ENCODE measurements at places on chromosomes 4 and X.

- DNase-seq = no peak
Observed at GRCh38 chr4:31408121-31408520, 688.0 kb downstream of the PCDH7 start.

DNA sequence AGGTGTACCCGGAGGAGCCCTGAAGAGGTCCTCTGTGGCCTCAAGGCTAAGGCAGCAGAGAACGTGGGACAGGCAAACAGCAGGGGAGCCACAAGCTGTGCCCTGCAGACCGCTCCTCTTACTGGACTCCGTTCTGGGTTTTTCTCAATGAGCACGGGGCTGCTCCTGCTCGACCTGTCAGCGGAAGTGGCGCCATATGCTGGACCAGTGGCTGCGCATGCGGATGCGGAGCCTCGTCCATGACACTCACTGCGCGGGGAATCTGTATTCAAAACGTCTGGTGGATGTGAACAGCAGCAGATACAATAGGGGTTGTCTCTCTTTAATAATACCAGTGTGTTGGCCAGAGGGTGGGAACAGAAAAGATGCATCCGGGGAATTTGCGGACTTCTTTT is 29.5 kb downstream of the REELD1 start:
- no peak for DNase-seq

DNA sequence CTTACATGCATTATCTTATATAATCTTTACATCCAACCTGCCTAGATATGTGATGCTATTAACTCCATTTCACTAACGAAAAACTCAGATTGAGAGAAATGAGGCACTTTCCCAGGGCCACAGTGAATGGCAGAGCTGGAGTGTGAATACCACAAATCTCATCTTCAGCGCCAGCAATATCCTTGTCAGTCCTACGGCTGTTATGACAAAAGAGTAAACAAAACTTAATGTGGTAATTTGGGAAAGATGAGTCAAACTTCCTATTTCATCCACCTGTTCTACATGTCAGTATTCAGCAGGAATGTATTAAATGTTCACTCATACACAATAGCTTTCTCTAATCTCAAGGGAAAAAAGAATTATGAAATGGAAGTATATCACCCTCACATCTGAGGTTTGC is 56.9 kb downstream of the FAT1 start:
- DNase-seq = no peak

DNA sequence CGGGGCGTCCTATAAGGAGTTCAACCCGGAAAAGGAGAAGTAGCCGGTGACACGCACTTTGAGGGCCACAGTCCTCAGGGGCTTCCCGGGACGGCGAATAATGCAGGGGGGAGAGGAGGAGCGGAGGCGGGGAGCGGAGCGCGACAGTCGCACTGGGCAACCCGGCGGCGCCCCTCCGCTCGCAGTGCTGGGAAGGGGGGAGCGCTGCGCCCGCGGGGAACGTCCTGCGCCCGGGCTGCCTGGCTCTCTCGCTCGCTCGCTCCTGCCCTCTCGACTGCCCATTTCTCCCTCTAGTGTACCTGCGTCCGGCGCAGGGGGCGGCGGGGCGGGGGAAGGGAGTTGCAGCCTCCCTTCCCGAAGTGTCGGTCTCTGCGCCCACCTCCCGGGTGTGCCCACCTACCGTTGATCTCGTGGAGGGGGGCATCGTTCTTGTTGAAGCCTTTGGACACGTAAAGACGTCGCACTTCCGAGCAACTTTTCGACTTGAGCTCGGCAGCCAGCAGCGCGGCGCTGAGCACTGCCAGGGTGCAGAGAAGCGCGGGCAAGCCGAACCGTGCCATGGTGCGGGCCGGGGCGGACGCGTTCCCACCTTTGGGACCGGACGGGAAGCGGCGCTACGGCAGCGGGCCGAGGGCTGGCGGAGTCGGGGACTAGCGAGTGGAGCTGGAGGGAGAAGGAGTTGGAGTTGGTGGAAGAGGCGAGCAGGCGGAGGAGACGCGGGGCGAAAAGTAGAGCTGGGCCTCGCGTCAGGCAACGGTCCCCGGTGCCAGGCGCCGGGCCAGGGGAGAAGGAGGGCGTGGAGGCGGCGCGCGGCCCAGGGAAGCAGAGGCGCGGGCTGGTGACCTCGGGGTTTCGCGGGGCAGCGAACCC is 648 bp downstream of the GPC4 start:
- no peak for DNase-seq

DNA sequence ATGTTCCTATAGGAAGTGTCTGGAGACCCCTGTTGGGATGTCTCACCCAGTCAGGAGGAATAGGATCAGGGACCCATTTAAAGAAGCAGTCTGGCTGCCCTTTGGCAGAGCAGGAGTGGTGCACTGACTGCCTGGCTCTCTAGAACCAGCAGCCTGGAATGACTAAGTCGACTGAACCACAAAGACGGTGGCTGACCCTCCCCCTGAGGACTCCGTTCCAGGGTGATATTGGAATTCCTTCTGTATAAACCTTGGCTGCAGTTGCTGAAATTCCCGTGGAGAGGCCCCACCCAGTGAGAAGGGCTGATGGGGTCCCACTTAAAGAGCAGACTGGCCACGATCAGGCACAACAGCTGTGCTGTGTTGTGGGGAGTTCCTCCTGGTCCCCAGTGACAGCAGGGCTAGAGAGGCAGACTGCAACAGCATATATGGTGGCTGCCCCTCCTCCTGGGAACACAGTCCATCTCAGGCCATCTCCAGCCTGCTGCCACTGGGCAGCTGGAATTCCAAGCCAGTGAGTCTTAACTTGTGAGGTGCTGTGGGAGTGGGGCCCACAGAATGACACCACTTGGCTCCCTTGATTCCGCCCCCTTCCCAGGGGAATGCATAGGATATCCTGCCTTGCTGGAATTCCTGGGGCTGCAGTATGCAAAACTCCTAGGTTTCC is 41.8 kb upstream of the RLIM start:
- no peak for DNase-seq

GRCh38 chr4:25903900-25904747 is 9.9 kb upstream of the SMIM20 start:
- no peak for DNase-seq

DNA sequence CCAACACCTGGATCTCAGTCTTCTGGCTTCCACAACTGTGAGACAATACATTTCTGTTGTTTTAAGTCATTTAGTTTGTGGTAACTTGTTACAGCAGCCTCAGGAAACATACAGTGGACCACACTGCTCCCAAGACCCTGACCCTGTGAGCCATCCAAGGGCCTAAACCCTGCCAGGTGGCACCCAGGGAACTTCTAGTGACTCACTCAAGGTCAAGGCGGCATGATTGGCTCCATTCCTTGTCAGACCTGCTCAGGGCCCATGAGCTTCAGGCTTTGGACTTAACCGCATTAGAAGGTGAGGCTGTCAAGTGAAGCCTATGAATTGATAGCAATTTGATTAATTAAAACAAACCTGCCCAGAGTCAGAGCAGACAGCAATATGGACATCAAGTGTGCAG is 165.7 kb upstream of the MAMLD1 start:
- DNase-seq = no peak

DNA sequence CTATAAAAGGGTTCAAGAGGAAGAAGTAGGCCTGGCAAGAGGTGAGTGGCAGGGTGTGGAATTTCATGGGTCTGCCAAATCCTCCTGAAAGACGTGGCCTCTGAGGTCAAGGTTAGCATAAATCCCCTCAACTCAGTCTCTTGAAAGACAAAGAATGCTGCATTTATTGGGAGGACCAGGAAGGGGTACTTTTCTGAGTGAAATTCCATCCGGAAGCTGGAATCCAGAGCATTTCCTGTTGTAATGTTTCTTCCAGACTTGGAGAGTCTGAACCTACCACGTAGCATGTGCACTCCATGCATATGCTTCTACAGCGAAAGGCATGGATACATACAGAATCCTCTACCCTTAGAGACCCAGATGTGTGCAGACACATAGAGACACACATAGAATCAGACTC is 13.4 kb upstream of the FGD1 start:
- DNase-seq = no peak

- no peak for DNase-seq
Observed at GRCh38 chr4:77376788-77377460, 219.9 kb downstream of the CCNG2 start.

DNA sequence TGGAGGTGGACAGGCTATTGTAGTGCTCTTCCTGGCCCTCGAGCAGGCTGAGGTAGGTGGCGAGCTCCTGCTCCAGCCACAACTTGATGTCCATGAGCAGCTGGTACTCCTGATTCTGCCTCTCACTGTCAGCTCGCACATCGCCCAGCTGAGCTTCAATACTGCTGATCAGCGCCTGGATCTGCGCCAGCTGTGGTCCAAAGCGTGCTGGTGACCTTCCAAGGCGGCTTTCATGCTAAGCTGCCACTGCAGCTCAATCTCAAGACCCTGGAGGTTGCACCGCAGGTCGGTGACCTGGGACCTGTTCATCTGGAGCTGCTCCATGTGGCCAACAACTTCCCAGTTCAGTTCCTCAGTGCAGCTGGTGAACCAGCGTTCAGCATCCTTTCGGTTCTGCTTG is 31.2 kb downstream of the LRIT3 start:
- DNase-seq = no peak

DNA sequence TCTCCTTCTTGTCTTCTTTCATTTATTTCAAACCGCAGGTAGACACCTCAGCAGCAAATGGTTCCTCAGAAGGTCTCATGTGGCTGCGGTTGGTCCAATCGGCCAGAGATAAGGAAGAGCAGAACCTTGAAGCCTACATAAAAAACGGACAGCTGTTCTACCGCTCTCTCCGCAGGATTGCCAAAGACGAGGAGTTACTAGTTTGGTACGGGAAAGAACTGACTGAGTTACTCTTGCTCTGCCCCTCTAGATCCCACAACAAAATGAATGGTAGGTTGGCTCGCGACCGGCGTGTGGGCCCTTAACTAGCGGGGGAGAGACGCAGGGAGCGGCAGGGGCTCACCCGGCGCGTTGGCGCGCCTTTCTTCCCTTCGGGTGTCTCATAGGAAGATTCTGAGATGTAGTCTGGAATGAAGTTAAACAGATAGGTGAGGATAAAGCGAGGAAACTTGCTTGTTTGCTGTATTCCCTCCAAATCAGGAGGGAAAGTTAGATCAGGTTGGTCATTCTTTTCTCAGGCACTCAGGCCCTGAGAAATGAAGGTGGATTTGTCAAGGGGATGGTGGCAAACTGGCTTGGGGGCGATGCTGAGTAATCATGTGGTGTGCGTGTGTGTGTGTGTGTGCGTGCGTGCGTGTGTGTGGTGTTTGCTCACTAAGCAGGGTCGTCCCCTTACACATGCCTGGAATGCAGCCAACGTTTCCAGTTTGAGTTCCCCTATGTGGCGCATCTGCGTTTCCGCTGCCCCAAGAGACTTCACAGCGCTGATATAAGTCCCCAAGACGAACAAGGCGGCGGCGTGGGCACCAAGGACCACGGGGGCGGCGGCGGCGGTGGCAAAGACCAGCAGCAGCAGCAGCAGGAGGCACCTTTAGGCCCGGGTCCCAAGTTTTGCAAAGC is 4.2 kb downstream of the PRDM8 start:
- DNase-seq = no peak

- no peak for DNase-seq
Observed at GRCh38 chrX:28010875-28011274, 29.6 kb upstream of the DCAF8L1 start.

DNA sequence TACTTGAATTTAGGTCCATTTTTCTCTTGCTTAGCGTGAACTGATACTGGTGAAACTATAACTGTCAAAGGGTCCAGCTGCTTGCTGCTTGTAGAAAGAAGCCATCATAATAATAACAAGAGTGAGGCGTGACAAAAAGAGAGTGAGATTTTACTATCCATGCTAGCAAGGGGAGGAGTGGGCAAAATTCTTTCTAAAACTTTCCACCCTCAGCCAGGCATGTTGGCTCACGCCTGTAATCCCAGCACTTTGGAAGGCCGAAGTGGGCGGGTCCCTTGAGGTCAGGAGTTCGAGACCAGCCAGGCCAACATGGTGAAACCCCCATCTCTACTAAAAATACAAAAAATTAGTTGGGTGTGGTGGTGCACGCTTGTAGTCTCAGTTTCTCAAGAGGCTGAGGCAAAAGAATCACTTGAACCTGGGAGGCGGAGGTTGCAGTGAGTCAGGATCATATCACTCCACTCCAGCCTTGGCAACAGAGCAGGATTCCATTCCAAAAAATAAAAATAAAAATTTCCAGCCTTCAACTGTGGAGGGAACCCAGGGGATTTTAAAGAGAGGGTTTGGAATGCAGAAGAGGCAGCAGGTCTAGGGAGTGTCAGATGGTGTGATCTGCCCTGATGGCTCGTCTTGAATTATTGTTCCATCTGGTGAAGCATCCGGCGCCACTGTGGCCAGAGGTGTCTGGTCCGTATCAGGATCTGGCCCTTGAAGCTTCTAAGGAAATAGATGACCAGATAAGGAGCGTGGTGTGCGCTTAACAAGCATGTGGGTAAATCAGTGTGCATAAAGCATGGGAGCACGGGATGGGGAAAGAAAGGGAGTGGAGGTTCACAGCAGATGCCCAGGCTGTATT is 51.8 kb downstream of the LRP2BP start:
- no peak for DNase-seq

- no peak for DNase-seq
Observed at GRCh38 chr4:70721747-70722146, at the start of gene RUFY3. Gene RUFY3, plus strand, starts transcription at chr4:70721964. Its CDS starts 610 bp downstream, at chr4:70722574.

- no peak for DNase-seq
Observed at GRCh38 chr4:164771088-164771487, 17.2 kb downstream of the SMIM31 start.

DNA sequence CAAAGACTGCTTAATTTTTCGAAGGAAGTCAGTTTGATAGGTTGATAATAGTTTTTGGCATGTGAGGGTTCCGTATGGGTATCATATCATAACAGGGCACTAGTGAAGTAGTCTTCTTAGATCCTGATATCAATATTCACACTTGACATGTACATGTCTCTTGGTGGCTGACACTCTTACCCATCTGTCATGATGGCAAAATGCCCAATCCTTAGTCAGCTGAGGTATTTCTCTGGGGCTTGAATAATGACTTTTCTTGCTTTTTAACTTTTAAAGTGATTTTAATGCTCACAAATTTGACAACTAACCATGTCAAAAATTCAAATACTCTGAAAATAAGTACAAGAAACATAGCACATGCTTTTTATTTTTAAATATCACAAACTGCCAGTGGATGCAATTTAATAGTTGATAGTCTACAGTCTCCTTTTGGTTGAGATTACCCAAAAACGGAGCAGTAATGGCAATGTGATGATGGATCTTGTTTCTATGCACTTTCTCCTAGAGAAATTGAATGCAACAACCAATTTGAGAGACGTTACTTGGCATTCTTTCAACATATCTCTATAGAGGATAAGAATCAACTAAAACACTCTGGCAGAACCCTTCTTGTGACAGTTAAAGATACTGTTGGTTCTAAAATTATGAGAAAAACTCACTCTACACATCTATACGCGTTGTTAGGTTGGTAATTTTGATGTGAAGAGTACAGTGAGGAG is 552.9 kb upstream of the PABPC4L start:
- no peak for DNase-seq
